ENCODE measurements at places on chromosomes 7 and 10.

GRCh38 chr7:235576-236395 lies 43.4 kb downstream of the FAM20C start:
- no peak for DNase-seq

GRCh38 chr7:18087687-18088078 lies 60.0 kb upstream of the PRPS1L1 start:
- DNase-seq, result no peak

GRCh38 chr10:30456266-30456665 lies 22.3 kb downstream of the MAP3K8 start:
- DNase-seq, result no peak

GRCh38 chr7:68381731-68382130 lies 1216.5 kb upstream of the AUTS2 start:
- no peak for DNase-seq

- DNase-seq, result no peak
Measured at GRCh38 chr7:141208539-141208938, 134.7 kb downstream of the TMEM178B start.

- no peak for DNase-seq
Measured at GRCh38 chr10:4372601-4373000, 453.4 kb upstream of the AKR1E2 start.

GRCh38 chr10:125859128-125859817 lies 21.8 kb downstream of the DHX32 start:
- no peak for DNase-seq

DNA sequence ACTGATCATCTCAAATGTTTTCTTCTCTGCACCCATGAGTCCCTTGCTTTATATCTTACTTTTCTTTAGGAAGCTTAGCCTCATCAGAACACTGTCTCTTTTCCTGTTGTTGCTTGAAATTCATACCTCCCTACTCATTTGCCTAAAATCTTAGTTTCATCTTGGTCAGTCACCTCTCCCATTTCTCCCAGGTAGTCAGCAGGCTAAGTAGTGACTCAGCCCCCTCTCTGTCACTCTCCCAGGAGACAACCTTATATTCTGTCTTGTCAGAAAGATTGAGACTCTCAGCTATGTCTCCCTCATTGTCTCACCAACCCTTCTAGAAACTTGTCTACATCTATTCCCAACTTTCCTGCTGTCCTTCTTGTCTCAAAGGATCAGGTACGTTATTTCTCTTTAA lies 280.9 kb downstream of the BBS9 start:
- DNase-seq, result no peak

DNA sequence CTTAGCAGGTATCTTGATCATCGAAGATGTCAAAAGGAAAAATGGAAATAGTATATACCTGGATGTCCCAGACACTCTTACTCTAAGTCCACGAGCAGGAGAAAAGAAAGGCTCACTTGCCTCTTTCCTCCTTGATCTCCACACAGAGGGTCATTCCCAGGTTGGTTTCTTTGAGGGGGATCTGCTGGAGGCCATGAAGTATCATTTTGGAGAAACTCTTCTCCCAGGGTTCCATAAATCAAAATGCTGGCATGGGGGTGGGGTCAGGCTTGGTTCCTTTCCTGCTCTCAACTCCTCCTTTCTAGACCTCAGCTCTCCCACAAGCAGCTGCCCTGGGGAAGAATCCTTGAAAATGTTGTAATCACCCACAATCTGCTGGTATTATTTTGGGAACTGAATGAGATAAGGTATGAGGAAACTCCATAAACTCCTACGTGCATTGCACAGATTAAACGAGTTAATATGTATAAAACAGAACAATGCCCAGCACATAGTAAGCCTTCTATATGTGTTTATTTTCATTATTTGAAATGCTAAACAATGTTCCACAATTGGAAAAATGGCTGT lies 54.4 kb downstream of the PRKCQ start:
- DNase-seq, result peak; percentile 38

GRCh38 chr10:130359711-130360110 lies 223.5 kb downstream of the GLRX3 start:
- no peak for DNase-seq

DNA sequence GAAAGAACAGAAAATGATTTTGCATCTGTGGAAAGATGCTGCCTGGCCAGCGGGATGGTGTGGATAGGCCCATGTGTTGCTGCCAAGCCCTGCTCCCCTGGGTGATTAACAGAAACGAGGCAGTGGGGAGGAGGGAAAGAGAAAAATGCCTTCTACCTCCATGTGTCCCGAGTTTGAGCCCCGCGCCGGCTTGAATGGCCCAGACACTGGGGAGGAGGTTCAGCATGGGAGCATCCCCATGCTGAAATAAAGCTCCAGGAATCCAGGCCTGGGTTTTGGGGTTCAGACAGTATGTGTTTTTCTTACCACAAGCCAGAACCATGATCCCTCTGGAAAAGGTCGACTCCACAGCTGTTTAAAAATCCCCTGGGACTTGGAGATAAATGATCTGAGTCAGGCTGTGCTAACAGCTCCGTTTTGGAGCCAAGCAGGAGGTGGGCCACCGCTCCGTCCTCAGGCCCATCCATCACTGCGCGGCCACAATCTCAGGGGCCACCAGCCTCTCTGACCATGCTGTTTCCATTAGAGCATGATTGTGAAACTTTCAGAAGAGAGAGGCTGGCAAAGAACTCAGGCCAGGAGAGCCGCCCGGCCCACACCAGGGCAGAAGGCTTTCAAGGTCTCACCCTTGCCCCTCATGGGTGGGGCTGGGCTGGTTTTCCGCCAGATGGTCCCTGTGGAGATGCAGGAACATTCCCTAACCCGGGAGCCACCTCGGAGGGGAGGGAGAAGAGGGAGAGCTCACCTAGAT lies 299.7 kb downstream of the ZEB1 start:
- DNase-seq, result no peak

GRCh38 chr7:129798616-129799349 lies 154.0 kb downstream of the UBE2H start:
- DNase-seq, result no peak

- DNase-seq, result no peak
Measured at GRCh38 chr10:67809107-67809506, 28.9 kb downstream of the DNAJC12 start.

- DNase-seq, result no peak
Measured at GRCh38 chr7:123028339-123028738, 32.8 kb upstream of the TAS2R16 start.

DNA sequence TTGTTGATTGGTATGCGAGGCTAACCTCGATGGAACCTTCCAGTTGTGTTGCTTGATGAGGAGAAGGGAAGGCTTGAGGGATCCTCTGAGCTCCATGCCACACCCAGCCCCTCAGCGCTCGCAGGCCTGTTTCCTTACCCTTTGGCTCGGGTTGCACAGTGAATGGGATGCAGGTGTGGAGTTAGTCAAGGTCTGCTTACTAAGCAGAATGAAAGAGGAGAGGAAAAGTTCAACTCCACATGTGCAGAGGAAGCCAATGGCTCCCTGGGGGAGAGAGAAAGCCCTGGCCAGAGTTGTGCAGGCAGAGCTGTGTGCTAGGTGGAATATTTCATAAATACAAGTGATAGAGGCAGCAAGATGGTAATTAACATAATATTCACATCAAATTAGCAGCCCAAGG lies 85.5 kb downstream of the JCAD start:
- DNase-seq, result no peak

DNA sequence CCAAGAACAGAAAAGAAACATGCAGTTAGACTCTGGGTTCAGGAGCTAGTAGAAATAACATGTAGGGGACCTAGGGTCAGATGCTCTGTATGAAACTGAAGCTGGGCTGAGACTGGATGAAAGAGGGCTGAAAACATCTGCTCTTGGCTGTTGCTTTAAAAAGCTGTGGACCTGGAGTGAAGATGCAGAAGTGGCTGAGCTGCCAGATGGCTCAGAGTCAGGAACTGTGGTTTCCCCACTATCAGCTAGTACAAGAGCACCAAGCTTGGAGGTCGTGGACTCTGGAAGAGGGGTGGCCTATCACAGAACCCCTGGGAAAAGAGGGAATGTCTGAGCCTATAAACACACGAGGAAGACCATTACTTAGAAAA lies 5.9 kb downstream of the ADK start:
- peak; percentile 74 for DNase-seq

GRCh38 chr10:44380829-44381600 lies 3.9 kb downstream of the CXCL12 start:
- no peak for DNase-seq

DNA sequence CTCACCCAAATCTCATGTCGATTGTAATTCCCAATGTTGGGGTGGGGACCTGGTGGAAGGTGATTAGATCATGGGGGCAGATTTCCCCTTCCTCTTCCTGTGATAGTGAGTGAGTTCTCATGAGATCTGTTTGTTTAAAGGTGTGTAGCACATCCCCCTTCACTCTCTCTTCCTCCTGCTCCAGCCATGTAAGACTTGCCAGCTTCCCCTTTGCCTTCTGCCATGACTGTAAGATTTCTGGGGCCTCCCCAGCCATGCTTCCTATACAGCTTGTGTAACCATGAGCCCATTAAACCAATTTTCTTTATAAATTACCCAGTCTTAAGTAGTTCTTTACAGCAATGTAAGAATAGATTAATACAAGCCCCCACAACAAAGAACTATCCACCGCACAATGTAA lies 109.9 kb upstream of the JAZF1 start:
- no peak for DNase-seq

DNA sequence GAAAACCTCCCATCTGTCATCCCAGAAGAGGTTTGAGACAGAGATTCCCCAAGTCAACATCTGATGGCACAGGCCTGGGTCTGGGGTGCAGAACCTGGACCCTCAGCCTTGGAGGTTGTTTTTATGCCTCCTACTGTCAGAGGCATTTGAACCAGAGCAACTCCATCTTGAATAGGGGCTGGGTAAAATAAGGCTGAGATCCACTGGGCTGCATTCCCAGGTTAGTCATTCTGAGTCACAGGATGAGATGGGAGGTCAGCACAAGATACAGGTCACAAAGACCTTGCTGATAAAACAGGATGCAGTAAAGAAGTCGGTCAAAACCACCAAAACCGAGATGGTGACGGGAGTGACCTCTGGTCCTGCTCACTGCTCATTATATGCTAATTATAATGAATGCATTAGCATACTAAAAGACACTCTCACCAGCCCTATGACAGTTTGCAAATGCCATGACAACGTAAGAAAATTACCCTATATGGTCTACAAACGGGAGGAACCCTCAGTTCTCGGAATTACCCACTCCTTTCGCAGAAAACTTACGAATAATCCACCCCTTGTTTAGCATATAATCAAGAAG lies 92.0 kb downstream of the ITGA8 start:
- no peak for DNase-seq

DNA sequence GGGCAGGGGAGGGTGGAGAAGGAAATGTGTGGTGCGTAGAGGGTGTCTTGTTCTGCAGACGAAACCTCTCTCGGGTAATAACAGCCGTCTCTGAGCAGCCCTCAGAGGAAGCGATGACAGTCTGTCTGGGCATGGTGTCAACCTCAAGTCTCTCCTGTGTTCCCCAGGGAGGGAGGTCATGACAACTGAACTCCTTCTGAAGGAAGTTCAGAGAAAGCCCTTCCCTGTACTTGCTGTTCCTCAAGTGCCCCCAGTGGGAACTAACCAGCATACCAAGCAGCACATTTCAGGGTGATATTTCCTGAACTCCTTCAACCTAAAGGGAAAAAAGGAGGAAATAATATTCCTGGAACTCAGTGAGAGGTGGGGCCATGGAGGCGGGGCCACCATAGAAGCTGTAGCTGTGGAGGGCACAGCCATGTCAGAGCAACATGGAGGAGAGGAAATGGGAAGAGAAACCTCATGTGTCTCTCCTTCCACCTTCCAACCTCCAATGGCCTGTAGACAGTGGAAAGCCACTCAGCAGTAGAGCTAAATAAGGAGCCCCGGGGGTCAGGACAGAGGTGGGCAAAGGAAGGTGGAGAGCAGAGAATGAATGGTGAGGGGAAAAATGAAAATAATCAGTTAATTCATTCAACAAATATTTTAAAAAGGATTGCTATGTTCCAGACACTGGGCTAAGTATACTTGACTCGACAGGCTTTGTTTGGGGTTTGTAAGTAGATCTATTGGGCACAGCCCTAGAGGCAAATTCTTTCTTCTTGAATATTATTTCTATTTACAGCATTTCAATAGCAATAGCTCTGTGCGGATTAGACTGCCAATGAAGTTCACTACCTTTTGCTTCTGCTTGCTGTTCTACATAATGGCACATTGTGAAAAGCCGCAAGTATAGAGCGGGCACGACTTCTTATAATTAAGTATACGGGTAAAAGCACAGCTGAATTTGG lies 61.0 kb upstream of the AOAH start:
- no peak for DNase-seq

GRCh38 chr10:108184114-108184513 lies 1019.6 kb upstream of the SORCS1 start:
- DNase-seq, result no peak

- DNase-seq, result no peak
Measured at GRCh38 chr10:35442592-35442991, 106.3 kb downstream of the CCNY start.

DNA sequence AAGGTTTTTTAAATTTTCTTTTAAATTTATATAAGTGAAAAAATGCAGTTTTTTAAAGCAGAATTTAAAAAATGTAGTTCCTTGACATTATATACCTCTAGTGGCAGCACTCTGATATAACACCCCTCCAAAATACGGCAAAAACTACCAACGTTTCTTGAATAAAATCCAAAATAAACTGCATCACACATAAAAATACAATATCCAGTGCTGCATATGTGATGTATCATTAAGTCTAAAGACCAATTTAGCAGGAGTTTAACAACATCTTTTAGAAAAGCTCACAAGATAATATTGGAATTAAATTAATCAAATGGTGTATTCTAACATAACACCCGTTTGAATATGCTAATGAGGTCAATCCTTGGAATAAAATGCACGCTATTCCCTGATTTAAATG lies 1.4 kb downstream of the TCERG1L start:
- no peak for DNase-seq

DNA sequence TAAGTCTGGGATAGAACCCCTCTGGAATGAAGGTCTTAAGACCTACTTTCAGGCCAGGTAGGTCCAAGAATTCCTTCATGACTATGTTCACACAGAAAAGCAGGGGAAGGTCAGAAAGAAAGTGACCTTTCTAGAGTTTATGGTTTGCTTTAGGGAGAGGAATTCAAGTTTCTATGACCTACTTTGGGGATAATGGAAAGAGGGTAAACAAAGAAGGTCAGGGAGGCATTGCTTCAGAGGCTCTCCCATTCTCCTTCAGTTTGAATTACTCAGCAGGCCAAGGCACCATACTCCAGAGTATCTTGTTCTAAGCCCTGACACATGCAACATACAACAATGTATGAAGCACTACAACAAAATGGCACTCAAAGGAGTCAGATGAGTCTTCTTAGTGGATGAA lies 11.5 kb upstream of the MACC1 start:
- no peak for DNase-seq

DNA sequence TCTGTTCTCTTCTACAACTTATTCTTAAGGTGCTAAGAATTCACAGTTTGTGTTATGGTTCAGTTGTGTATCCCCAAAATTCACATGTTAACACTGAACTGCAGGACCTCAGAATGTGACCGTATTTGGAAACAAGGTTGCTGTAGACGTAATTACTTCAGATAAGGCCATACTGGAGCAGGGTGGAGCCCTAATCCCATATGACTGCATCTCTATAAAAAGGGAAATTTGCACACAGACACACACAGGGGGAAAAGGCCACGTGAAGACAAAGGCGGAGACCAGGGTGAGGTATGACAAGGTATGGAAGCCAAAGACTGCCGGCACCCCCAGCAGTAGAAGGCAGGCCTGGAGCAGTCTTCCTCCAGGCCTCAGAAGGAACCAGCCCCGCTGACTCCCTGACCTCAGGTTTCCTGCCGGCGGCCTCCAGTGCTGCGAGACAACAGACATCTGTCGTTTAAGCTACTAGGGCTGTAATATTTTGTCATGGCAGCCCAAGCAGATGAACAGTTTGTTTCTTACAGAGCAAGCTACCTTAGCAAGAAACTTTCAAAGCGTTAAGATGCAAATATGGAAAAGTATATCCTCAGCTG lies 98.7 kb downstream of the PROSER2 start:
- DNase-seq, result no peak
